ENCODE measurements at places on chromosomes 13 and 19. TPM values are rescaled to one million over a fixed set of nuclear protein-coding genes. Genes with fewer than 3 reads are reported as not detected.
A peak's percentile ranks its signal among the peaks of the same experiment; 100 is the strongest.

DNA sequence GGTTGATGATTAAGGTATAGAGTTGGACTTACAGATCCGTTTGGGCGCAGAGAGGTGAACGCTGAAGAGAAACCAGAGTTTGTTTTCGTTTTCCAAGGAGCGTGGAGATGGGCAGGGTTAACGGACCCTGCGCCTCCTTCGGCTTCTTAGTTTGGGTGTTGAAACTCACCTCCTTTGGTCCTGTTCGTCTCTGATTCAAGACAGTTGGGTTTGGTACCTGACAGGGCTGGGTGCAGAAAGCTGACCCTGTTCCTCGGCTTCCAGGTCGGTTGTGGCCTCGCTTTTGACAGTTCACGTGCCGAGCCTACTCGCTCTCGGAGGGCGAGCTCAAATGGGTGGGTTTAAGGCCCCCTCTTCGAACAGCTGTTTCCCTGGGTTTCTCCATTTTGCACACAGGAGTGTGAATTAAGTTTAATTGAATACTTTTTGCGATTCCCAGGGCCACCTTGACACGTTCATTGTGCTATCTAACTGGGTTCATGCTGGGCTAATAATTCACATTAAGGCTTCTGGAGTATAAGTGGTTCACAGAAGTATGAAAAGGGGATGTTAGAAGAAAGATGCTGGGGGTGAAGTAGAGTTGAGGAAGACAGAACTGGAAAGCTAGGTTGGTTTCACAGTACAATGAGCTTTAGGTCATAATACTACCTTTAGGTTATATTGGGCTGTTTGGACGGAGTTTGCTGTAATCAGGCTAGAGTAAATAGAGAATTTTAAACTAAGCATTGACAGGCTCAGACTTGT is 638 bp downstream of the USPL1 start:
- DNase-seq: no peak

LIN37 gene
- 12.7 TPM for total RNA-seq

GRCh38 chr13:104571161-104571892 is 1505.1 kb upstream of the SLC10A2 start:
- DNase-seq: peak; percentile 91

GRCh38 chr13:70841240-70842061 is 733.2 kb upstream of the KLHL1 start:
- no peak for DNase-seq

DNA sequence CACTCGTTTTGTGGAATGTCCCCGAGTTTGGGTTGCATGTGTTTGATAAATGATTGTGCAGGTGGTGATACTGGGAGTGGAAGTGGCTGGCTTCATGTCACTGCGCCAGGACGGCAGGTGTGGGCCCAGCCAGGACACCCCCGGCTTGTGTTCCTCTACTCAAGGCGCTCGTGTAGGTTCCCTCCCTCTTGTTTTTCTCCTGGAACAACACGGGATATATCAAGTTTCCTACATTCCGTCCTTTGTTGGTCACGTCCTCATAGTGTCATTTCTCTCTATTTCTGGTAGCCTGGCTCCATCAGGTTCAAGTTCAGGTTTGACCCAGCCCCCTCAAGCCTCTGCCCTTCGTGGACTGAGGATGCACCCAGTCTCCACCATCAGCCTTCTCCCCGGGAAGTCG is 16.3 kb downstream of the IL17D start:
- no peak for DNase-seq

DNA sequence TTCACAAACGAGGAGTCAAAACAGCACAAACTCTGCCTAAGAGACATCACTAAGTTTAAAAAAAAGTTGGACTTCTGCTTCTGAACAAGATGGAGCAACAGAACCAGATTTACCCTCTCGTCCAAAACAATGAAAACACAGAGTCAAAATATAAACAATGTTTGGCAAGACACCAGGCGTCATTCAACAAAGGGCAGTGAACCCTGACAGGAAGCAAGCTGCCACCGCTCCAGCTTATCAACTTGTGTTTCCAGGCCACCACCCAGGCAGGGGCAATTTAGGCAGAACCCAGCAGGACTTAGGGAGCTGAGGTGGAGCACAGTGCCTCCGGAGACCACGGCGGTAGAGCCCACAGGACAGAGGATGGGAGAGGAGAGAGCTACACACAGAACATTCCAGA is 8.6 kb upstream of the NAPA start:
- DNase-seq: no peak

DNA sequence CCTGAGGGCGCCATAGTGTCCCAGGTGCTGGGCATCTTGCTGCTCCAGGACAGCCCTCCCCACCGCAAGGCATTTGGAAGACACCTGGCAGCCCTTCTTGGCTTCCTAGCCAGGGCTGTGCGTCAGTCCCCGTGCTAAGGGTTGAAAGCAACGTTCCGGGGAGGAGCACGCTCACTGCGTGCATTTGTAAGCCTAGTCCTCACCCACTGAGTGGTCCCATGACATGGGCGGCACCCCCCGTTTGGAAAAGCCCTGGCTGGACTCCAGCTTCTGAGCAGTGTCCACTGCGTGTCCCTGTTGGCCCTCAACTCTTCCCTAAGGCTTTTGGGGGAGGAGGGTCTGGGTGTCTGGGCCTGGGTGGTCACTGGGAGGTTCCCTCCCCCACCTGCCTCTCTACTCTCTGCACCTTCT is 76.3 kb upstream of the GPR183 start:
- DNase-seq: no peak

PRSS57 gene
- not detected for total RNA-seq

- no peak for DNase-seq
Measured at GRCh38 chr13:20388184-20388583, 137.5 kb downstream of the CRYL1 start.

DNA sequence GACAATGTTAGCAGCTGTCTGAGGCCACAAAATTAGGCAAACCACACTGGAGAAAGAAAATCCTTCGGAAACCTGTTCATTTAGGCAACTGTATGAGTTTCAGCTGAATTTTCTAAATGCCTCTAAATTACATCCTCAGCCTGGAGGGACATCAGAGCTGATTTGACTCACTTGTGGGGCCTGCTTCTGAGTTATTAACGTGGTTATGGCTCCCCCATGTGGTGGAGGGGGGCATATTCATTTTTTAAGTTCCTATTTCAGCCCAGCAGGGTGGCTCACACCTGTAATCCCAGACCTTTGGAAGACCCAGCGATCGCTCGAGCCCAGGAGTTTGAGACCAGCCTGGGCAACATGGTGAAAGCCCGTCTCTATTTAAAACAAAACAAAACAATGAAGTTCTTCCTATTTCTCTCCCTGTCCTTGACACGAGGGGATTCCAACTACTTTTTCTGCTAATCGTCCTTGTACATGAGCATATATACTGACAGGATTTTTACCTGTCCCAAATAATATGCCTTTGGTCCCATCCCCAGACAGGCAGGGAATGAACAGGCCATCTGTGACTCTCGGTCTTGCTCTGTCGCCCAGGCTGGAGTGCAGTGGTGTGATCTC is 31.5 kb upstream of the HIF3A start:
- no peak for DNase-seq

- DNase-seq: no peak
Measured at GRCh38 chr13:43786472-43786765, 353 bp downstream of the ENOX1 start.

COL5A3 gene
- 0.06 TPM for total RNA-seq

DNA sequence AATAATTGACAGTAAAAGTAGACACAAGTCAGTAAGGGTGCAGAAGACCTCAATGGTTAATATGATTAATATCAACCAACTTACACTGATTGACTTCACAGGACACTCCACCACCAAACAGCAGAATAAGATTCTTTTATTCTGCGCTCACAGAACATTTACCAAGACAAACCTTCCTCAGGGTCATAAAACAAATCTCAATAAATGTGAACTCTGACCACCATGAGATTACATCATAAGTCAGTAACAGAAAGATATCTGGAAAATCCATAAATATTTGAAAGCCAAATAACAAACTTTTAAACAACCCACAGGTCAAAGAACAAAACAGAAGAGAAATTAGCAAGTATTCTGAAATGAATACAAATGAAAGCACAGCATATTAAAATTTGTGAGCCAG is 99.7 kb downstream of the SPACA7 start:
- no peak for DNase-seq

DNA sequence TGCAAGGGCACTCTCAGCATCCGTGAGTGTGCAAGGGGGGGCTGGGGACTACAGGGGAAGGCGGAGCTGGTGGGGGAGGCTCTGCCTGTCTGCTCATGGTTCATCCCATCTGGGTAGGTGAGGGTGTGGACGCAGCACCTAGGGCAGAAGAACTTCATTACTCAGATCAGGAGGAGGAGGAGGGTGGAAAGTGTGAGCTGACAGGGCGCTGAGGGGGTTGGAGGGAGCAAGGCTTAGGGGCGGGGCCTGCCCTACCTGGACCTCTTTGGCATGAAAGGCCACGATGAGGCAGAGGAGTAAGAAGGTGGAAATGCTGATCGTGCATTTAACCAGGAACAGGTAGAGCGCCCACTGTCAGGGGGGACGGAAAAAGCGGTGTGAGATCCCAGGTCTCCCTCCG is 4.5 kb downstream of the KCNN4 start:
- DNase-seq: no peak

- no peak for DNase-seq
Measured at GRCh38 chr13:110322126-110322827, 15.2 kb downstream of the COL4A2 start.

CASP14 gene
- not detected for total RNA-seq

CYP2B6 gene
- 0.46 TPM for total RNA-seq

DNA sequence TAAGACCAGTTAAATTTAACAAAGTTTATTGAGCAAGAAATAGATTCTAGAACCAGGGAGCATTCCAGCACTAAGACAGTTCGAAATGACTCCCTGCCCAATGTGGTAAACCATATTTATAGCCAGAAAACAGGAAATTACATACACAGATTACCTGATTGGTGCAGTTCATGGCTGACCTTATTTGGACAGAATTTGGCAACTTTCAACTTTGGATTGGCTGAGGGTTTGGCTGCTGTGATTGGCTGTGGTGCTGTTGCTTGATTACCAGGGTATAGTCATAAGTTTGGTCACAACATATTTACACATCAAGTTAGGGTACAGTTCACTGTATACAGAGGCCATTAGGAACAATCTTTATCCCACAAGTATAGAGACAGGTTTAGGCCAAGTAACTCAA is 984.8 kb upstream of the MIR17HG start:
- DNase-seq: no peak

DNA sequence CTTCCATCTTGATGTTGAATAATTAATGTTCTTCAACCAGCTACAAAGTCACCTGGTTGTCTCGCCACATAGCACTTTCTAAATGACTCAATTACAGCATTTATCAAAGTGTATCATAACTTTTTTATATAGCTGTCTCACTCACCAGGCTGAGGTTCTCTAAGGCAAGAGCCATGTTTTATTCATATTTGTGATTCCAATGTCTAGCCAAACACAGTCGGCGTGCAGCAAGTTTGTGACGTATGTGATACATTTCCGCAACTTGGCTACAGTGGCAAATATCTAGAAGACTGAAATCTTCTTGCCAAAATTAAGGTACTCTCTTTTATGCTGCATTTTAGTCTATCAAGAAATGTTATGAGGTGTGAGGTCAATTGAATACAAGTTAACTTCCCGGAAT is 94.2 kb upstream of the WASF3 start:
- no peak for DNase-seq

DNA sequence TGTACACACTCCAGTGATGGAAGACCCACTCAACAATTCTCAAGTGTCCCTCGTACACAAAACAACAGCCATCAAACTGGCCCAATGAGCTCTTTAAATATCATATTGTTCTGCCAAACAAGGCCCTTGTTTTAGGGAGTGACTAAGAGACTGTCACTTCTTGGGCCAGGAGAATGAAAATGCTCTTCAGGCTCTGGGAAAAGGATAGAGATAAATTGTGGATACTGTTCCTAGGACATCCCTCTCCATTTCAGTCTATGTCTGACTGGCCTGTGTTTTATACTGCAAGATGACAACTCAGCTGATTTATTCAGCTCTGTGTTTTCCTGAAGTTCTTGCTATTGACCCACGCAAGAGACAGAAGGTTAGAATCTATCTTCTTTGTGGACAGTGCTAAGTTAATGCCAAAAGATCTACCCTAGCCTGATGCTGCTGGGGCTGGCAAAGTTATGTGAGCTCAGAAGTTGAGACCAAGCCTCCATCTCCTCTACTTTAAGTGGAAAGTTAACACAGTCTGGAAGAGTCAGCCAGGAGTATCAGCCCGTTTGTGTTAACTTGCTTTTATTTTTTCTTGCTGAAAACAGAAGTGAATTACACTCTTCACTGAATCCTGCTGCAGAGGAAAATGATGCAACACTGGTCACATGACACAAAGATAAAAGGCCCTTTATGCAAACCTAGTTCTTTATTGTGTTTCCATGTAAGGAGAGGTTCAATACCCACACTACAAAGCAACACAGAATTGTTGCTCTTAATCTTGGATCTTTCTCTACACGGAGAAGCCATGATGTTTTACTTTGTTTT is 14.6 kb downstream of the FRY start:
- peak; percentile 35 for DNase-seq

DNA sequence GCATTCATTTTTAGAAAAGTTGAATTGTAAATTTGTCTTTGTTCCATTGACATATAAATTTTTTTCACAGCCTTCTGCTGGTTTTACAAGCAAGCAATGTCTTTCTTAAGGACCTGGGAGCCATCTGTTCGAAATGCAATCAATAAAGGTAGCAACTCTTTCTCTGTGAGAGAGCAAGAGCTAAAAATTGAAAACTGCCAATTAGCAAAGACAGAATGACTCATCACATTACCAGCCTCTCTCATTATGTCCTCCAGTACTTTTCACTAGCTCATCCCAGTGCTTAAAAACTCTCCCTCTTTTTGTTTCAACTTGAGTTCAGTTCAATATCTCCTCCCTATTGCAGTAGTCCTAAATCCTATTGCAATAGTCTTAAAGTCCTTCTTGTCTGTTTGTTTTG is 760.7 kb upstream of the SLITRK6 start:
- no peak for DNase-seq

- no peak for DNase-seq
Measured at GRCh38 chr13:96104516-96104915, 14.6 kb downstream of the HS6ST3 start.

DNA sequence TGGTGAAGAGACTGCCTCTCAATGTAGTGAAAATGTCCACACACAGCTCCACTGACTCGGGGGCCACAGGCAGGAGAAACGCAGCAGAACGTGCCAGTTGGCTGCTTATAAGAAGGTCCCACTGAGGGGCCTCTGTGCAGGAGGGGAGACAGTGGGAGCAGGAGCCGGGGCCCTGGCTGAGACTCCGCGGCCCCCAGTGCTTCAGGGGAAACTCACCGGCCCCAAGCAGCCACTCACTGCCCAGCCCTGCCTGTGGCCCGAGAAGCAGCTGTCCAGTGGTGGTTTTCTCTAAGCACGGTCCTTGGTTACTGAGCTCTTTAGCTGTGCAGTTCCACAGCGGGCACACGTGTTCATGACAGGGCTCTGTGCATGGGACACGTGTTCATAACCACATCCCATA is 91.9 kb upstream of the MCF2L start:
- no peak for DNase-seq

- DNase-seq: no peak
Measured at GRCh38 chr19:7250951-7251350, 43.3 kb downstream of the INSR start.

APOC1 gene
- total RNA-seq: 11.4 TPM

Data from epithelial cell of proximal tubule (primary cell).